ENCODE measurements at places on chromosomes 4 and X.
A peak's percentile ranks its signal among the peaks of the same experiment; 100 is the strongest.

DNA sequence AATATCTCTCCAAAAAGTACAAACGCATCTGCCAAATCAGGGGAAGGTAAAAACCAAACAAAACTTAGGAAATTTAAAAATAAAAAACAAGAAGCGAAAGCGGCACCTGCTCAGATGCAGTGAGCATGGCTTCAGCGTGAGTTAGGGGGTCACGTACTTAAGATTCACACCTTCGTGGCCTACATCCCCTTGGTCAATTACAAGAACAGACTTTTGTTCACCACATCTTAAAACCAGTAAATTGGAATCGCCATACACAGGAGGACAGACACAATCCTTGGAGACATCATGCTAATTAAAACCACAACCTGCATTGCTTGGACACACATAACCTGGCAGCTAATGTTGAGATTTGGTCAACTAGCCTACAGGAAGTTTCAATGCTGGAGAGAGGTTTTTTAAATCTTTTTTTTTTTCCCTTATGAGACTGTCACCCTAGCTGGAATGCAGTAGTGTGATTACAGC is 12.5 kb upstream of the SEL1L3 start:
- DNase-seq, result no peak

- DNase-seq, result no peak
These were observed 66.6 kb downstream of the ATP10D start for GRCh38 chr4:47551682-47552081.

DNA sequence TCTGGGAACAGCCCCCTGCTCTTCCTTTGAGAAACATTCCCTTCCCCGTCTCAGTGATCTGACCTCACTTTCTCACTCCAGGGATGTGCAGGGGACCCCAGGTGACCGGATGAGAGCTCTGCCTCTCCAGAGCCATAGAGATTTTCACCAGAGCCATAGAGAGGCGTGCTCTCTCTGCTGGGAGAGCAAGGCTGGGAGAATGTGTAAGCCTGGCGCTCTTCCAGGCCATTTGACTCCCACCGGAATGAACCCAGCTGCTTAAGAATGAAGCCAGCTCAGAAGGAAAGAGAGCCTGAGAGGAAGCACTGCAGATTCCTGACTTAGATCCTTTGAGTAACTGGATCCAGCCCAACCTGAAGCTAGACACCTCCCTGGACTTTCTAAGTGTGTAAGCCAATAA is 106.4 kb downstream of the DHX15 start:
- peak; percentile 33 for DNase-seq

GRCh38 chr4:116501954-116502353 is 583.4 kb downstream of the TRAM1L1 start:
- DNase-seq, result no peak

GRCh38 chrX:13131396-13132137 is 87.1 kb upstream of the FAM9C start:
- DNase-seq, result no peak

DNA sequence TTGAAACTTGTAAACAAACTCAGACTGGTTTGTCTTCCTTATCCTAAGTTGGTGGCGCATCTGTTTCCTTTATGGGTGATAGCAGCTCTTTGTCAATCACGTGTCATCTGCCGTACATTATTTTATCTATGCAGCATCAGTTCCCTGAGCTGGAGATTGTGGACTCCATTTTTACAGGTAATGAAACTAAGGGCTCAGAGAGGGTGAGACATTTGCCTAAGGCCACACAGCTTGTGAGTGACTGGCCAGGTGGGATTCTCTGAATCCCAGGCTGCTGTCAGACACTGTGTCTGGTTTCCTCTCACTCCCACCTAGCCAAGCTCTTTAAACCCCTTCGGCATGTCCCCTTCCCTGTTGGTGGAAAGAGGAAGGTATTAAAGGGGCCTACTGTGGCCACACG is 41.7 kb upstream of the CLCN4 start:
- no peak for DNase-seq

DNA sequence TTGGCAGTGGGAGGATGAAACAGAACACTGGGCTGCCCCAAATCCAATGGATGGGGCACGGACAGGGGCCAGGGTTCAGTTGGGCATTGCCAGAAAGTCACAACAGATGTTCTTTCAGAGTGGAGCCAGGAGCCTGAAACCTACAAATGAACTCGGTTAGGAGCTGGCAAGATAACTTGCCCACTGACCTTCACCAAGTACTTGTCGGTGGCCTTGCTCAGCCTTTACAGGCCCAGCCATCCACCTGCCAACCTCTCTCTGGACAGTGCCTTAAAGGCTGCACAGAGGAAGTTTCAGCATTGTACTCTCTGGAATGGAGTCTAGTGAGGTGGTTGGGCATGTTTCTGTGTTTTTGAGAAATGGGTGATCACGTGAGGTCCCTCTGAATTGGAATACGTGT is 87.1 kb upstream of the USP9X start:
- no peak for DNase-seq

GRCh38 chrX:6449946-6450345 is 85.0 kb downstream of the VCX3A start:
- no peak for DNase-seq

Data from DMS 273 treated with DMSO at 0.1 percent for 48 hours (cell line).